ENCODE measurements at places on chromosomes 6 and 20.

DNA sequence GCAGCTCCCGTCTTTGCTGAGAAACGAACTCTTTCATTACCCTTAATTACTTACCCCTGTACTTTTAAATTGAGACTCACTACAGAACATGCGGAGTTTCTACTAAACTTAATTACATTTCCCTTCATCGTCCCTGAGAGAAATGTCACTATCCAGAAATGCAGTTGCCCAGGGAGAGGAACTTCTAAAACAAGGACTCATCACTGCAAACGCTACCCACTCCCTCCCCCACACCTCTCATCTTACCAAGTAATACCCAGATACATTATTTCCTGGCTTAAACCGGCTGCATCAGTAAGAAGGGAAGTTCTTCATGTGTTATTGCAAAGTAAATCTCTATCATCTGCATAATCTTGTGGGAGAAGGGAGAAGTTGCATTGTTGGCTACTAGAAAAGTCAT lies 138.3 kb downstream of the IPCEF1 start:
- no peak for DNase-seq

GRCh38 chr6:51495610-51496396 lies 591.6 kb downstream of the PKHD1 start:
- no peak for DNase-seq

GRCh38 chr20:41650231-41650948 lies 32.2 kb upstream of the CHD6 start:
- peak; percentile 98 for DNase-seq

- no peak for DNase-seq
Measured at GRCh38 chr6:27651371-27651732, 178.4 kb upstream of the ZNF184 start.

- DNase-seq: no peak
Measured at GRCh38 chr20:41393705-41394066, 27.1 kb upstream of the EMILIN3 start.

DNA sequence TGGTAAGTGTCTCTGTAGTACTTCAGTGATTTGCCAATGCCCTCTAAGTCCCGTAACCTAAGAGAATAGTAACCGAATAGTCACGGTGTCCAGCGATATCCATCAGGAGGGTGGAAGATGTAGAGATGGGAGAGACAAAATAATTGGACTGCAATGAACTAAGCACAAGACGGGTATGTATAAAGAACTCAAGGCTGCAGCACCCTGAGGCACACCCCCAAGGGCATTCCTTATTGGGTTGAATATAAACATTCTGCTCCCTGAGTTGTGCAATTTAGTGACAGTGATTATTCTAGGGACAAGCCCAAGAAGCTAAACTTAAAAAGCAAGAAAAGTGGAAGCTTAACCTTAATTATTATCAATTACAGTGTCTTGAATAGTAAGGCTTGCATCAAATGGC lies 14.6 kb downstream of the DST start:
- no peak for DNase-seq

- no peak for DNase-seq
Measured at GRCh38 chr20:32123088-32123487, 13.6 kb downstream of the TM9SF4 start.

DNA sequence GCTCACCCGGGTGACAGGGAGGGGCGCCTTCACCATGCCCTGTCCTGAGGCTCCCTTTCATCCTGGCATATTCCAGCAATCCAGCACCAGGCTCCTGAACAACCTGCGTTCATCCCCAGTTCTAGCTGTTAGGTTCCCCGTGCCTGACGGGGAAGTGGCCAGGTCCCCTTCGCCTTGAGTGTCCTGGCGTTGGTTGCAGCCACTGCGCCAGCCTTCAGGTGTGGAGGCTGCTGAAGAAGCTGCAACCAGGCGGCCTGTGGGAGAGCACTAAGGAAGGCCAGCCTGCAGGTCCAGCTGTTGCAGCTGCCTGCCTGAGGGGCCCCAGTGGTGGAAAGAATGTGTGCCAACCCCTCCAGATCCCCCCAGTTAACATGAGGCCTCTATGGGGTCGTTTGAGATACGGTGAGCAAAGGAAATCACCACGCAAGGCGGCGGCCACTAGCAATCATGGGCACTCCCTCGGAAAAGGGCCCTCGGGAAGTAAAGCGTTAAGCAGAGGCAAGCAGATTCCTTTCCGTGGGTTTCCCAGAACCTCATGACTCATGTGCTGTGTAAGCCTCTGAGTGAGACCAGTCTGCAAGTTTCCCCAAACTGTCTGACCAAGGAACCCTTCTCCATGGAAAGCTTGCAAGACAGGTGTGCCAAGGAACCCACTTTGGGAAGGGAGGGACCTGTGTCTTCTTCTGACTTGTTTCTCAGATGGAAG lies 320.8 kb downstream of the TAF4 start:
- no peak for DNase-seq

DNA sequence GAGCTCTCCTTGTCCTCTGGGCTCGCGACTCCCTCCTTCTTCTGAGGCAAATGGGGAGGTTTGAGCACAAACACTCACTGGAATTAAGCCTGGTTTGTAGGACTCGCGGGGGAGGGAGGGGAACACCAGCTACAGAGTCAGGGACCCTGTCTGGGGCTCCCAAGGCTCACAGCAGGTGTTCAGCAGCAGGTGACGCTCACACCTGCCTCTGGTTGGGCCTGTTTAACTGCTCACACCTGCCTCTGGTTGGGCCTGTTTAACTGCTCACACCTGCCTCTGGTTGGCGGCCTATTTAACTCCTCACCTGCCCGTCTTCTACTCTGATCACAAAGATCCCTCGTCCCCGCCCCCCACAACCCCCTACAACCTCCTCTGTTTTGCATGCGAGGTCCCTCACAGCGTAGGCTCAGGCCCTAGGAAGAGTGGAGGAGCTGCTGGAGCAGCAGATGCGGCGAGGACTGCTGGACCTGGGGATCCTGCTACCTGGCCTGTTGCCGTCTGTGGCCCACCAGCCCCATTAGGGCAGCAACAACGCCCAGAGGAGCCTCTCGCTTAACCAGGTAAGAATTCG lies 181.9 kb downstream of the ERMARD start:
- DNase-seq: no peak

DNA sequence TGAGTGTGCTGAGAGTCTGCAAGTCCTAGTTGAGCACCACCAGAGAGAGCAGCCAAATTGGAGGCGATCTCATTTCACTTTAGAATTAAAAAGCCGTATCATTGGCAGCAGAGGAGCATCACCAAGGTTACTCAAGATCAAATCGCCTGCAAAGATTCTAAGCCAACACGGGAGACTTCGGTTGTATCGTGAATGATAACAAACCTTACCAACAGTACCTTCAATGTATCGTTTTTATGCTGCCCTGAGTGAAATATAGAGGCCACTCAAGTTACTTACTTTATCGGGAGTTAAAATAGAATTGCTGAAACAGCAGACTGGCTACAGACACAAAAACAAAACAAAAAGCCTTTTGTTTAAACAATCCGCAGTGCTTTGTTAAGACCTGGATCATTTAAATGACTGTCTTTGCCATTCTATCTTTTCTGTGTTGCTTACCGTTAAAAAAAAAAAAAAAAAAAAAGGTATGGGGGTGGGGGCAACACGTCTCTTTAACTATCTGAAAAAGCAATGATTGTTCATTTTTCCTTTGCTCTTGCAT lies 14.2 kb downstream of the NHSL1 start:
- DNase-seq: peak; percentile 39

GRCh38 chr6:3244003-3244831 lies 14.5 kb upstream of the PSMG4 start:
- DNase-seq: no peak

- DNase-seq: no peak
Measured at GRCh38 chr6:106056746-106057390, 29.3 kb upstream of the PRDM1 start.

GRCh38 chr20:59730722-59731121 lies 126.4 kb downstream of the PHACTR3 start:
- no peak for DNase-seq

- no peak for DNase-seq
Measured at GRCh38 chr6:12173661-12174060, 116.5 kb upstream of the EDN1 start.

DNA sequence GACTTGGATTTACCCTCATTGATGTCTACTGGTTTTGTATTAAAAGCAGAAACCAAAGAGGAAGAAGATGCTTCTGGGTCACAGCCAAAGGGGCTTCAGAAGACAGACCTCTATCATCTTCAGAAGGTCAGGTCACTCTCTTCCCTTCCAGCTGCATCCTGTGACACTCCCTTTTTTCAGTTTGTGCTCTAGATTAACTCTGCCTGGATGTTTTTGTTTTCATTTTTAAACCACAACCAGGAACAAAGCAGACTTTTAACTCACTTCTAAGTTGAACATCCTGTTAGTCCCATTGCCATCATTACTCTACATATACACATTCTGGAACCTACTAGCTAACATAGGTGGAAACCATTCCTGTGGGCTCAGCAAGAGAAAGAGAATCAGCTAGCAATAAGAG lies 45.2 kb downstream of the AKIRIN2 start:
- no peak for DNase-seq

- no peak for DNase-seq
Measured at GRCh38 chr6:130933712-130934200, 106.5 kb downstream of the SMLR1 start.

GRCh38 chr6:34391786-34392496 lies 528 bp downstream of the NUDT3 start:
- no peak for DNase-seq

GRCh38 chr6:112184951-112185350 lies 69.4 kb downstream of the LAMA4 start:
- no peak for DNase-seq

GRCh38 chr20:25223765-25224720 lies 23.8 kb upstream of the PYGB start:
- DNase-seq: no peak

DNA sequence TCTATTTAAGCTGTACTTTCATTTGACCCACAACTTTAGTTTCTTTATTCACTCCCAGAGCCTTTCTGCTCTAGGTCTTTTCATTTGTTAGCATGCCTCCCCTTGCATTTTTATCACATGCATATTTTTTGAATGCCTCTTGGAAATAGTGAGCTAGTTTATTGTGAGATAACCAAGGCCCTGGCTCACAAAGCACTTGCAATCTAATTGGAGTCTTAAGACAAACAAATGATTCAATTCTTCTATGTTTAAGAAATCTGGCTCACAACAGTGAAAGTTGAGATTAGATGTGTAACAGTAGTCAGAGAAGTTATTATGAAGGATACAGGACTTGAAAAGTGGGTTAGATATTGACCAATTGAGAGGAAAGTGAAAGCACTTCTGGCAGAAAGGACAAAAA lies 173.4 kb downstream of the MOXD1 start:
- DNase-seq: no peak

GRCh38 chr6:2035046-2035445 lies 210.4 kb downstream of the GMDS start:
- no peak for DNase-seq

DNA sequence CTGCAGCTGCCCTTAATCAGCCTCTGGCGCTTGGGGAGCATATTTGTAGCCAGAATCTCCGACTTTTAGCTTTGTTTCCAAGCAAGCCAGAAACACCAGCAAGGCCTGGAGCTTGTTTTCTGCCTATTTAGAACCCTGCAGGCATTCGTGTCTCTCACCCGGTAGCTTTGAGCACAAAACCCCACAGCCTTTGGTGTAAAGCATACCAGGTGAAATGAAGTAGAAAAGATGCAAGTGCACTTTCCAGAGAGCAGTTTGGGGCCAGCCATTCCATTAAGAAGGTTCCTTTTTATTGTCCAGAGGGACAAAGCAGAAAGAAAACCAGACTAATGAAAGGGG lies 736 bp downstream of the FAM217B start:
- no peak for DNase-seq

DNA sequence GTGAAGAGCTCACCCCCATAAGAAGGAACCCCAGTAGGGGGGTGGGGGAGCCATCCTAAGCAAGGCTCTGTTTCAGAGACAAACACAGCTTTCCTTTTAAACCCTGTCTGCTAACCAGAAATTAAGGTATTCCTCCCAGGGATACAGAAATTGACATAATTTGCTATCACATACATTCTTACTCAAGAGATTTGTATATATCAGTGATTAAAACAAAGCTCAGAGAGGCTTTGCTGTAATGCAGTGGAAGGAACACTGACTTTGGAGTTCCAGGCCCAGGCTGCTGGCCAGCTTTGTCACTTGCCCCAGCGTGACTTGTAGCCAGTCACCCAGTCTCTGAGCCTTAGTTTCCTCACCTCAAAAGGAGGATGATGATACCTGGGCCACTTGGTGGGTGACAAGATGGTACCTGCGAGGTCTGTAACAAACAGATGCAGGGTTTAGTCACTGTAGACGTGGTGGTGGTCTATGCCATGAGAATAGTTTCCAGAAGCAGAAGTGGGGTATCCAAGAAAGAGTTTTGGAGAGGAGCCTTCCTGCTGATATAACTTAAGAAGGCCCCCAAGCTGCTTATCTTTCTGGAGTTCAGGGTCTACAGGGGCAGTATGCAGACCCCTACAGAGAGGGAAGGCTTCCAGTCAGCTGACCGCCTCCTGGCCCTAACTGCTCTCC lies 3.2 kb upstream of the FOXF2 start:
- DNase-seq: no peak

DNA sequence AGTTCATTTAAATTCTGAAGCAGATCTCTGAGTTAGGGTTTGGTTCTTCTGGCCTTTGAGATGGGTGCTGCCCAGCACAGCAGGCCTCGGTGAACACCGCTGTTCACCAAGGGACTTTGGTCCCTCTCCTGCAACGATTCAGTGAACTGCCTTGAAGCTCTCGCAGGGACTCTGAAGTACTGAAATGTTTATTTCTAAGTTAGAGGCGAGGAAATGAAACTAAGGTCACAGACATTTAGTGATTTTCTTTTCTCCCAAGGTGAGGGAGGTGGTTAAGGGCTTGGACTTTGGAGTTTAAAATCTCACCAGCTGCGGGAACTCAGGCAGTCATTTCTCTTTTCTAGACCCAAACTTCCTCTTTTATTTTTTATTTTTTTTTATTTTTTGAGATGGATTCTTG lies 26.2 kb downstream of the E2F3 start:
- DNase-seq: no peak

DNA sequence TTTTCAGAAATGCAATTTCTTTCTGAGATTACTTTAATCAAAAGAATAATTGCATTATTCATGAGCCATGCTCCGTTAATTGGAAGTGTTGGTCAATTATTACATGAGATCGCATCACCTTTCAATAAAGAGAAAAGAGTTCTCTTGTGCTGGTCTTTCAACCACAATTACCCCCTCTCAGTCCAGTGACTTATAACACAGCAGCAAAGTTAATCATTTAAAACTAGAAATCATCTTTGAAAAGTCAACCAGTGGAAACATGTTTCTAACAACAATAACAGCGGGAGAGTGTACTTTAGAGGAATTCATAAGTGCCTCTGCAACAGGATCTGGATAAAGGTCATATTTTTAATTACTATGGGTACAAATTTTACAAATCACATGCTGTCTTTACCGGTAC lies 384.4 kb upstream of the AGPAT4 start:
- no peak for DNase-seq

DNA sequence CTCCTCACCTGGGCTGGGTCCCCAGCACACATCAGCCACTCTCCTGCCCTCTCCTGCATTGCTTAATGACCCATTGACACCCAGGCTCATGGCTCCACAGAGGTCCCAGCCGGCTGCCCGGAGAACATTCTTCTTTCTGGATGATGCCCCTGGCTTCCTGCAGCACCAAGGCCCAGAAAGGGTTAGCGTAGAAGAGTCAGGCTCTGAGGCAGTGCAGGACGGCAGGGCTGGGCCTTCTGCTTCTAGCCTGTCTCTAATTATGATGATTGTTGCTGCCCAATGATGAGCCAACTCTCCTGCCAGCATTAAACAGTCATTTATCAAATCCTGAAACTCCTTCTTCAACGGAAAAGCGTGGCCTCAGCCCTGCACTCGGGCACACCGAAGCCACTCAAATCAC lies 66.4 kb downstream of the ZNF217 start:
- no peak for DNase-seq
